ENCODE measurements at places on chromosomes 4 and X.

- DNase-seq, result no peak
Measured at GRCh38 chr4:86512631-86513030, 81.5 kb upstream of the PTPN13 start.

GRCh38 chrX:41389311-41389888, 55.4 kb downstream of the DDX3X start:
- DNase-seq, result no peak

DNA sequence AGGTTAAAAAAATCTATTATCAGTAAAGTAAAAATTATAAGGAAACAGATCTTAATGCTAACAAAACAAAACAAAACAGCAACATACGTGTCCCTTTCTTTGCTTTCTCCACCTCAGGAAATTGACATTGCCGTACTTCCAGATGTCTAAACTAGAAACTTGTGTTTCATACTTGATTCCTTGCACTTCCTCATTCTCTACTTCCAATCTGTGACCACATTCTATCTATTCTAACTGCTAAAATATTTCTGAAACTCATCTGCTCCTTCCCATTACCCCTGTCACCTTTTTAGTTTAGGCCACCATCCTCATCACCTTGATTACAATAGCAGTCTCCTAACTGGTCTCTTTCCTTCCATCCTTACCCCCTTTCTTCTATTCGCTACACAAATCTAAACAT, 22.5 kb upstream of the RPA4 start:
- DNase-seq, result no peak

- DNase-seq, result no peak
Measured at GRCh38 chrX:32937043-32937442, 274.3 kb downstream of the DMD start.

DNA sequence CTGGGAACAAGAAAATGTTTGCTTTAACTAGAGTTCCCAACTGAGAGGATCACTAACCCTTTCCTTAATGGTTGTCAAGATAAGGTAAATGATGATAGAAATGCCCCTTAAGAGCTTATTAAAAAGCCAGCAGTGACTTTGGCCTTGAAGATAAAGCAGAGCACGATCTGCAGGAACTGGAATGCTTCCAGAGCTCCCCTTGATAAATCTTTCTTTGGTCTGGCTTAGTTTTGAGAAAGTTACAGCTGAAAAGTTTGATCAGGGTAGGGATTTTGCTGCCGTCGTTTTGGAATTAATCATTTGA, 64.0 kb downstream of the PTTG2 start:
- no peak for DNase-seq

- no peak for DNase-seq
Measured at GRCh38 chr4:145297556-145297955, 117.2 kb upstream of the OTUD4 start.

- no peak for DNase-seq
Measured at GRCh38 chr4:122755675-122756074, 23.2 kb downstream of the BBS12 start.

DNA sequence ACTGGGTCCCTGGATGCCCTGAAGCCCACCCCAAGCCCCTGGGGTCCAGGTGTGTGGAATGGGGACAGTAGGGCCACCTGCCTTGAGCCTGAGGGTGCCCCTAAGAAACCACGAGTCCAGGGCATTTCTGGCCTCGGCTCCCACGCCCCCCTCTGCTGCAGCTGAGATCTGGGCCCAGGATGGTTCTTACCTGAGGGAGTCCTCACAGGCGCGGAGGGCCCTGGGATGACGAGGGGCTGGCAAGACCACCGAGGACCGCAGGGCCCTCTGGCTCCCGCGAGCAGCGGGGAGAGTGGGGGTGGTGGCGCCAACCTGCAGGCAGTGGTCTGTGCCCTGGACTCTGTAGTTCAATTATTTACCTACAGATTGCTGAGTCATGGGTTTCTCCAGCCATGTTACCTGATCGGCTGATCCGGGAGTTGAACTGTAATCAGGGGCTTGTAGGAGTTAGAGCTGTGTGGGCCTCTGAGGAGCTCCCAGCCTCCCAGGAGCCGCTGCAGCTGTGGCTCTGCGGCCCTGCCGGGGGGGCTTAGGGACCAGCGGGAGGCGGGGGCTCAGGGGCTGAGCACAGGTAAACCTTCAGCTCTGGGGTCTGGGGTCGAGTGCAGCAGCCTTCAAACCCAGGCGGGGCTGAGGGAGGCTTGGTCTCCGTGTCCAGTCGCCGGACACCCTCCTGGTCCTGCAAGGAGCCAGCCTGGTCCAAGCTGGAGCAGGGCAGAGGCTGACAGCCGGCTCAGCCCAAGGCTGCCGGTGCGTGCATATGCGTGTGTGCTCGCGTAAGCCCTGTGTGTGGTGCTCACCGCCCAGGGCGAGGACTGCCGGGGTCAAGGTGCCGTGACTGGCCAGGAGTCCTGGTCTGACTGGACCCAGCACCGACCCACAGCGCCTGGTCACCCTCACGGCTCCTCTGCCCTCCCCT, at the start of gene SLC26A1:
TSS of gene SLC26A1 (minus strand) at position 294 of the 919 bp plus-strand sequence. CDS start 1,701 bp downstream, outside the sequence.
- DNase-seq, result no peak

- DNase-seq, result no peak
Measured at GRCh38 chr4:102610476-102610875, 109.3 kb downstream of the NFKB1 start.

GRCh38 chr4:58149404-58150085, 1039.4 kb upstream of the IGFBP7 start:
- DNase-seq, result no peak

GRCh38 chrX:123860983-123861382, 1.1 kb downstream of the XIAP start:
- DNase-seq, result no peak

- no peak for DNase-seq
Measured at GRCh38 chrX:23046443-23046842, 46.7 kb downstream of the DDX53 start.

- DNase-seq, result no peak
Measured at GRCh38 chrX:111728096-111728495, 47.1 kb downstream of the ALG13 start.

DNA sequence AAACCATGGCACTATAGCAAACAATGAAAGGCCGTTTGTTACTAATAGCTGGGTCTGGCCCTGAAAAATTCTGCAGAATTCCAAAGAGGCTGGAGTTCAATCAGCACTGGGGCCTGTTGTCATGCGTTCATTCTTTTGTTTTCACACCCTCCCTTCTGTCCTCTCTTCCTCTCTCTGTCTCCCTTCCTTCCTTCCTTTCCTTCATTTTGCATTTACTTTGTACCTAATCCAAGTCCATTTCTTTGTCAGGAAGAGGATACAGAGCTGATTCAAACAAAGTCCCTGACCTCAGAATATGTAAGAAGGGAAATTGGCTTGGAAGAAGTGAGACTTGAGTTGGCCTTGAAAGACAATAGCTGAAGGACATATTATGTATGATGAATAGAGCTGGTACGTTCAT, 119.6 kb upstream of the LDB2 start:
- DNase-seq, result no peak

GRCh38 chr4:39970671-39971640, 6.8 kb downstream of the PDS5A start:
- DNase-seq, result no peak

GRCh38 chr4:126564283-126564854, 1068.4 kb upstream of the INTU start:
- no peak for DNase-seq

DNA sequence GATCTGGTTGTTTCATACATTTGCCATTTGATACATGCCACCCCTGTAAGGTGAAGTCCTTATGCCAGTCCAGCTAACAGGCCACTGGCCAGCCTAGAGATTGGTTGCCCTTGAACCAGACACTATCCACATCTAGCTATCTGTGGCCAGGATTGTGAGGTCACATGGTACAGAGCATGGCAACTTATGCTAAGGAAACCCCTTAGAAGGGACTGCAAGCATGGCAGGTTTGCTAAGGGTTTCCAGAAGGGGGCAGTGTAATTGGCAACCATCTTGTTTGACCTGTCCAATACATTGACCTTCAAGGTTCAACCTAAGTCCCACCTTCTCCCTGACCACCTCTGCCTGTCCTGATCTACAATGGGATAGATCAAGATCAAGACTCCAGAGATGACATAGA, 47.5 kb downstream of the SMC1A start:
- DNase-seq, result no peak

DNA sequence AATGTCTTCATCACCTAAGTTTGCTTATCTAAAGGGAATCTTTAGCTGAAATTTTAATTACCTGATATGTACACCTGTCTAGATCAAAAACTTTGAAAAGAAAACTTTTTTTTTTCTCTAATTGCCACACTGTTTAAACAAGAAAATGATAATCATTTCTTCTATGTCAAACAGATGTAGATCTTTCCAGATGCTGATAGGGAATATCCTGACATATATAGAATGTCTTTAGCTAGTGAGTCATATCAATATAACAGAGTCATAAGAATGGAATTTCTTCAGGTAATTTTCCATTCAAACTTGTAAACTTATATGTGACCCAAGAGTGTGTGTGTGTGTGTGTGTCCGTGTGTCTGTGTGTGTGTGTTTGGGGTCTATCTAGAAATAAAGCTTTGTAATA, 271.9 kb downstream of the GPM6A start:
- DNase-seq, result no peak

GRCh38 chrX:45329217-45329616, 128.5 kb upstream of the DIPK2B start:
- no peak for DNase-seq

DNA sequence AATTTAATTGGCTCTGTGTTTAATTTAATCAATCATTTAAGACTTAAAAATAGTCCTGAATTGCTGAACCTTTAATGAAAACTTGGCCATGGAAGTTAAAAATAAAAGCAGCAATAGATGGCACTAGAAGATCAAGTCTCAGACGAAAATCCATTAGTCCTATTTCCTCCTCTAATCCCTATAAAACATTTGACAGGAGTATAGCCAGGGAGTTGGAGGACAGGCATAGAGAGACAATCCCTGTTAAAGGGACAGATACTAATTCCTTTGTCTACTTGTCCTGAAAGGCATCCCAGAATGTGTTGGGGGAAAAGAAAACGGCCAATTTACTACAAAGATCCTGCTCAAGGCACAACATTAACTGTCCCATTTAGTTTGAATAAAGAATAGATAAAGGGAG, 276.3 kb upstream of the TACR3 start:
- no peak for DNase-seq

GRCh38 chrX:96763608-96764007, 79.0 kb downstream of the DIAPH2 start:
- no peak for DNase-seq

GRCh38 chr4:56314207-56314915, 72.9 kb downstream of the AASDH start:
- no peak for DNase-seq

- no peak for DNase-seq
Measured at GRCh38 chrX:48090123-48090522, 18.7 kb upstream of the ZNF630 start.

DNA sequence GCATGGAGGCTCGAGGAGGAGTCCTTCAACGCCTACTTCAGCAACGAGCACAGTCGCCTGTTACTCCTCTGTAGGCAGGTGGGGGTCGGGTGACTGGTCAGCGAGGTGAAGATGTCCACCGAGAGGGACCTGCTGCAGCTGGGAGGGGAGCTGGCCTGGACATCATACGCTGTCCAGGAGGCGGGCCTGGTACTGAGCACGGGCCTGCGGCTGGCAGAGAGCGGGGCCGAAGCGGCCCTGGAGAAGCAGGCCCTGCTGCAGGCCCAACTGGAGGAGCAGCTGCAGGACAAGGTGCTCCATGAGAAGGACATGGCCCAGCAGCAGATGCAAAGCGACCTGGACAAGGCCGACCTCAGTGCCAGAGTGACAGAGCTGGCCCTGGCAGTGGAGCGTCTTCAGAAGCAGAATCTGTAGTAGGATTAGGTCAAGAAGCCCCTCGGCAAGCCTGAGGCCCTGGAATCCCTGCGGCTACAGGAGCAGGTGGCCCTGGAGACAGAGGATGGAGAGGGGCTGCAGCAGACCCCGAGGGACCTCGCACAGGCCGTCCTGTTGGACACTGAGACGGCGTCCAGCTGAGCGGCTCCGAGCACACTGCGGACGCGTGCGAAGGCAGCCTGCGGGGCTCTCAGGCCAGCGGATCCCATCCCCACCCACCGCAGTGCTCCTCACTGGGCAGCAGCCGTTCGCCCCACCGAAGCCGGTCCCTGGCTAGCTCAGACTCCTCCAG, 11.9 kb downstream of the SMIM10L2A start:
- no peak for DNase-seq

DNA sequence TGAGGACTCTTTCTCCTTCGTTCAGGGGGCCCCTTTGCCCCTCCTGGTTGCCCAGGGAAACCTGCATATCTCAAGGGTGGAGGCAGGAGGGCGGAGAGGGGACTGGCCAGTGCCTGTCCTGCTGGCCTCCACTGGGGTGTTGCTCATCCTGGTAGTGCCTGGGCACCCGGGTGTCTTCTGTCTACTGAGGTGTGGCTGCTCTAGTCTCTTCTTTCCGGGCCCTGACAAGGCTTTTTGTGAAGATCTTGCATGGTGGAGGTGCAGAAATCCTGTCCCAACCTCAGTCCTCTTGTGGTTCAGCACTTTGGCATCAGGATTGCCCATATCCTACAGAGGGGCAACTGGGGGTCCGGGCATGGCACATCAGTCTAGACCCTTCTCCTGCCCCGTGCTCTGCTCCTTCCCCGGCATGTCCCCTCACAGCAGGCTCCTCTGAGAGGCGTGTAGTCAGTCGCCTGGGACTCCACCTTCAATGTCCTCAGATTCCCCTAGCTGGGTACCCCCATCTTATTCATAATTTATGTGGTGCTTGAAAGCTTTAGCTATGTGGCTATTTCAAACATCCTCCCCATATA, 1.9 kb downstream of the CCDC110 start:
- DNase-seq, result no peak

GRCh38 chr4:140130677-140131076, 23.3 kb downstream of the MAML3 start:
- DNase-seq, result no peak

GRCh38 chrX:123779908-123780396, 47.1 kb upstream of the THOC2 start:
- DNase-seq, result no peak

GRCh38 chr4:60926624-60927023, 273.5 kb upstream of the ADGRL3 start:
- DNase-seq, result no peak

DNA sequence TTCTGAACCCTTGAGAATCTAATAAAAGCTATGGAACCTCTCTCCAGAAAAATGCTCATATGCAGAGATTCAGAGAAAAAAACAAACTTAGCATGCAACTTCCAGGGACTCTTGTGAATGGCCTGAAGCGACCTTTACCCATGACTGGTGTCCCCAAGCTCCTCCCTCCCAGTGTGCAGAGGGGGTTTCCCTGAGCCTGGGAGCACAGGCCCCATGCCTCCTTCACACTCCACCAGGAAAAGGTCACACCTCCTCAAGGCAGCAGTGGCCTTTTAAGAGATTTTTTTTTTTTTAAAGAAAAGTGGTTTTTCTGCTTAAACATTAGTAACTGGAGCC, 13.3 kb upstream of the UBA6 start:
- no peak for DNase-seq

- no peak for DNase-seq
Measured at GRCh38 chr4:147453561-147454141, 27.2 kb upstream of the EDNRA start.

DNA sequence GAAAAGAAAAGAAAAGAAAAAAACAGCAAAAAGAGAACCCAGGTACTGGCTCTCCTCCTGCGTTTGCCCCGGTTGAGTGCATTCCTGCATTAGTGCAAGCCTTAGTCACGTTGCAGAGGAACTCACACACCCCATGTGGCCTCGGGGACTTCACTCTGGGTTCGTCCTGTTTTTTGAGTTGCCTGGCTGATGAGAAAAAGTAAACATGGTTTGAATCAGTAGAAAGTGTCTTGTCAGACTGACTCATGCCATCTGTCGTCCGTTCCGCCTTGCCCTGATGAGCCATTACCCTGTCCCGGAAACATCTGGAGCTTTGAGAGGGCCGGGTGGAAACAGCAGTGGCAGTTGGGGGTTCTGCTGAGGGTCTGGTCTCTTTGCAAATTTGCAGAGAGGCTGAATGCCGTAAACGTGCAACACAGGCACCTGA, 16.3 kb downstream of the CD99 start:
- DNase-seq, result no peak

- no peak for DNase-seq
Measured at GRCh38 chr4:118344801-118345200, 8.0 kb downstream of the PRSS12 start.

Measured in stimulated activated CD8-positive, alpha-beta memory T cell treated with anti-CD3 and anti-CD28 coated beads, Interleukin-4, amount 100 ng/mL, for 4 hours (primary cell).